ENCODE measurements at places on chromosomes 12 and 14. TPM values are rescaled to one million over a fixed set of nuclear protein-coding genes. Genes with fewer than 3 reads are reported as not detected.

SLCO1B1 gene
- not detected for total RNA-seq

- H3K4me1 ChIP-seq = peaks cover 7% of the 10 kb centered on the region
- peaks cover 94% of the 10 kb centered on the region for H3K36me3 ChIP-seq
- DNase-seq = no peak
Observed at GRCh38 chr12:132739600-132740312, 21.9 kb downstream of the ANKLE2 start.

BATF gene
- total RNA-seq = 152 TPM

GRCh38 chr14:21846227-21846885, 172.7 kb upstream of the OR4E1 start:
- H3K36me3 ChIP-seq = peaks cover 8% of the 10 kb centered on the region
- peak; percentile 63 for DNase-seq
- peak overlapping the region; percentile 82 for H3K27ac ChIP-seq
- H3K4me1 ChIP-seq = peaks cover 16% of the 10 kb centered on the region
- peak overlapping the region; percentile 87 for H3K4me3 ChIP-seq
- H3K27me3 ChIP-seq = peaks cover 33% of the 10 kb centered on the region

DNA sequence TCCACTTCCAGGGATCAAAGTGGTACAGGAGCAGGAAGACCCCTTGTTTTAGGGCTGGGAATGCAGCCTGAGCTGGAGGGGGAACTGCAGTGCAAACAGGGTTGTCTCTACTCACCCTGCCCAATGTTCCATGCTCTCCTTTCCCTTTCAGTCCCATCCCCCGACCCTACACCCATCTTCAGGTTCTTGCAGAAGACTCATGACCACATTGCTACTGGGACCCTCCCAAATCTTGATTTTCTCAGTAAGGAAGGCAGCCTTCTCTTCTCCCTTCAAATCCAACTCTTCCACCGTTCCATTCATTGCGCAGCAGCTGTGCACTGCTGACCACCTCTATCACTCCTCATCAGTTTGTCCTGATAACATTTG, 1.9 kb downstream of the SERPINA11 start:
- DNase-seq = no peak
- H3K4me3 ChIP-seq = no peak overlapping the region
- H3K27me3 ChIP-seq = peaks cover 16% of the 10 kb centered on the region
- no peak overlapping the region for H3K27ac ChIP-seq

- no peaks in the 10 kb centered on the region for H3K27me3 ChIP-seq
- H3K27ac ChIP-seq = no peak overlapping the region
- no peaks in the 10 kb centered on the region for H3K4me1 ChIP-seq
- H3K36me3 ChIP-seq = no peaks in the 10 kb centered on the region
- H3K4me3 ChIP-seq = no peak overlapping the region
Observed at GRCh38 chr12:78881685-78882084, 17.1 kb downstream of the SYT1 start.
